ENCODE measurements at places on chromosomes 1 and 21.

- no peak for DNase-seq
These were observed 44.6 kb downstream of the COQ8A start for GRCh38 chr1:226984521-226985238.

- no peak for DNase-seq
These were observed 71.9 kb downstream of the NAV1 start for GRCh38 chr1:201610858-201611257.

- no peak for DNase-seq
These were observed 171.4 kb downstream of the PDE4B start for GRCh38 chr1:65964123-65964522.

DNA sequence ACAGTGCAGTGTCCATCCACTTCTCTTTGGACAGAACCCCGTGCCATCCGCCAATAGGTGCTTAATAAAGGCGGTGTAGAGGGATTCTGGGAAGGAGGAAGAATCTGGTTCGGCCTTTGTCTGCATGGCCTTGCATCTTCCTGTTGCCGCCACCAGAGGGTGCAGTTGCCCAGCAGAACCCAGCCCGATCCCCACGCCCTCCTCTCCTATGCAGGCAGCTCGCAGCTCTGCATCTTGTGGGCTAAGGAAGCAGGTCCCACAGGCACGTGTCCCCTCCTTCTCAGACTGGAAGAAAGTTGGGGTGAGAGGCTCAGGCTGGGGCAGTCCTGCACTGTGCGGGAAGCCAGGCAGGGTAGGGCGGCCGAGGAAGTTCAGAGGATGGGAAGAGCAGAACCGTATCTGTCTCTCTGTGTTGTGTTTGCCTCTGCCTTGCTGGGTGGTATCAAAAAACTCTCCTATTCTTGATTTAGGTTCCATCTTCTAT lies 20.8 kb downstream of the NAV1 start:
- DNase-seq, result no peak

GRCh38 chr21:21366277-21366676 lies 368.1 kb downstream of the NCAM2 start:
- no peak for DNase-seq

- no peak for DNase-seq
These were observed 184.6 kb downstream of the SDCCAG8 start for GRCh38 chr1:243440406-243440805.

Data from SIG-M5 (cell line).